ENCODE measurements at places on chromosomes 1 and 21. TPM values are rescaled to one million over a fixed set of nuclear protein-coding genes. Genes with fewer than 3 reads are reported as not detected.

The OR2L8 gene
- not detected for total RNA-seq

The CAMK1G gene
- total RNA-seq, result 0.22 TPM

The PGLYRP4 gene
- total RNA-seq, result not detected

The LAD1 gene
- 0.69 TPM for total RNA-seq

The TMEM125 gene
- total RNA-seq, result not detected

The CA6 gene
- total RNA-seq, result not detected

Measured in A549 treated with CpdA at 1 μM for 4 hours (cell line).